ENCODE measurements at places on chromosomes 3 and 15.

GRCh38 chr15:55195996-55196395, 745 bp downstream of the RSL24D1 start:
- DNase-seq, result no peak

DNA sequence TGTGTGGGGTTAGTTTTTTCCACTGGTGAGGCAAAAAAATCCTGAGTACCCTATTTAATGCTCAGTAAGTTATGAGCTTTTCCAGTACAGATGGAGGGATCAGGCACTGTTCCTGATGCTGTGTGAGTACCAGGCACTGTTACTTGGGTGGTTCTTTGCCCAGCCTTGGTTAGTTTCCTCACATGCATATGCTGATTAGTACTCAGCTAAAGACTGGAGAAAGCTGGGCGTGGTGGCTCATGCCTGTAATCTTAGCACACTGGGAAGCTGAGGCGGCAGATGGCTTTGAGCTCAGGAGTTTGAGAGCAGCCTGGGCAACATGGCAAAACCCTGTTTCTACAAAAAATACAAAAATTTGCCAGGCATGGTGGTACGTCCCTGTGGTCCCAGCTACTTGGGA, 210.3 kb upstream of the SGO1 start:
- no peak for DNase-seq

DNA sequence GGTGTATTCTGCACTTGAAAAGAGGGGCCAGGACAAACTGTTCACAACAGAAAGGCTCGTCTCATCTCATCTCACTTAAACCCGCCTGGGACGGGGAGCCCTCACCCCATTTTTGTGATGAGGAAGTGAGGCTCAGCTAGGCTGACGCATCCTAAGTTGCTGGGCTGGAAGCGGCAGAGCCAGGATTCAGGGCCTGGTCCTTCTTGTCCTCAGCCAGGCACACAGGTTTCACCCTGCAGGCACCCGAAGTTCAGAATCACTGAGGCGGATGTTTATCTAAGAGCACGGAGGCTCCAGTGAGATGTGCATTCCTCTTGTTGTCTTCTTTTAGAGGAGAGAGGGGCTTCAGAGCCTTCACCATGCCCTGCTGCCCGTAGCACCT, 51.1 kb upstream of the PLXNA1 start:
- DNase-seq, result no peak

DNA sequence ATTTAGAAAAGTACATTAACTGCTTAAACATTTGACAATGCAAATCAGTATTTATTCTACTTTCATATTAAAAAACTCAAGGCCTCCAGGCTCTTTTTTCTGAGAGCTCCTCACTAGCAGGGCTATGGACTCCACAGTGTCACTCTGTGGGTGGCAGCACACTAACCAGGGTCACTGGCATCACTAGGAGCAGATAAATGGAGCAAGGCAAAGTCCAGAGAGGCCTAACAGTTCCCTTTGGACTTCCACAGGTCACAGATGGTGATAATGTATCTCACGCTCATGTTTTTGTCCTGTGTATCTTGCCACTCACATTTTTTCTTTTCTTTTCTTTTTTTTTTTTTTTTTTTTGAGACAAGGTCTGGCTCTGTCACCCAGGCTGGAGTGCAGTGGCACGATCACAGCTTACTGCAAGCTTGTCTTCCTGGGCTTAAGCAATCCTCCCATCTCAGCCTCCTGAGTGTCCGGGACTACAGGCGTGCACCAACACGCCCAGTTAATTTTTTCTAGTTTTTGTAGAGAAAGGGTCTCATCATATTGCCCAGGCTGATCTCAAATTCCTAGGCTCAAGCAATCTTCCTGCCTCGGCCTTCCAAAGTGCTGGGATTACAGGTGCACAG, 7.8 kb downstream of the SPG21 start:
- no peak for DNase-seq

GRCh38 chr3:71488882-71489281, 94.6 kb downstream of the FOXP1 start:
- no peak for DNase-seq

Data from esophagus muscularis mucosa (tissue), 4 donors.